ENCODE measurements at places on chromosomes 6 and 20. TPM values are rescaled to one million over a fixed set of nuclear protein-coding genes. Genes with fewer than 3 reads are reported as not detected.

The DNMT3B gene
- 4.7 TPM for total RNA-seq

The ADAT2 gene
- 5.4 TPM for total RNA-seq

The EPPIN gene
- not detected for total RNA-seq

The CPNE5 gene
- total RNA-seq, result not detected

The MRPS18A gene
- total RNA-seq, result 26.3 TPM

The SPATA25 gene
- total RNA-seq, result 1.2 TPM

- peaks cover 10% of the 10 kb centered on the region for H3K4me1 ChIP-seq
- no peak overlapping the region for H3K27ac ChIP-seq
- no peaks in the 10 kb centered on the region for H3K27me3 ChIP-seq
Observed at GRCh38 chr6:56637640-56638039, 5.0 kb downstream of the DST start.

DNA sequence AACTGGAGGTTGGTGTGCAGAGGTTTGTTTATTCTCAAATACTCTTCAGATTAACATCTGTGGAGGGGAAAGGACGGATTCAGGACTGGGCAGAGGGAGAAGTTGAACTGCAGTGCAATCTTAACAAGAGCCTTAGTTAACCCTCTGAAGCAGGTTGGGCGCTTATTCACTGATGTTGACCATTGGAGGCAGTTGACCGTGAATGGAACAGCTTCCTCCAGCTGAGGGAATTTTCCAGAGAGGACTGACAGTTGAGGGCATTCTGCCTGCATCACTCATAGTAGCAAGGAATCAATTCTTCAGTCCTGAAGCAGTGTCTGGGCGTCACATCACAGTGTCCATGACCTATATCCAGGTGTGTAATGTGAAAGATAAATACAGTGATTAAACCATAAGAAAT lies 80.9 kb downstream of the PLCB4 start:
- no peaks in the 10 kb centered on the region for H3K27me3 ChIP-seq
- DNase-seq, result no peak
- H3K4me1 ChIP-seq, result peaks cover 24% of the 10 kb centered on the region
- H3K27ac ChIP-seq, result no peak overlapping the region

GRCh38 chr20:20073801-20074371 lies 21.6 kb downstream of the CFAP61 start:
- peaks cover 4% of the 10 kb centered on the region for H3K4me1 ChIP-seq
- H3K36me3 ChIP-seq, result no peaks in the 10 kb centered on the region
- no peak for DNase-seq

DNA sequence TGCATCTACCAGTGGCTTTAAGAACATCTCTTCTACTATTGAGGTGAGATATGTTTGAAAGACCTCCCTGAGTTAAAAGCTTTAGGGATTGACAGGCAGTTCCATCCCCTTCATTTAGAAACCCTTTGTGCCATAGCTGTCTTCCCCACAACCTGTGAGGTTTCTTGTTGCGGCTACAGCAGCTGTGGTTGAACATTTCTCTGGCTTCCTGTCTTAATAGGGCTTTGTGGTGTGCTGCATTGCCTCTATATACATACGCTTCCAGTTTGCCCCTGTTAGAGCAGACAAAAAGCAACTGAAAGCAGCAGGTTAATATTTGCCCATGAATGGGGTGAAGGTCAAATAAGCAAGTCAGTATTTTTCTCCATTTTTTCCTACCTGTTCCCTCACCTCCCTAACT lies 210.2 kb downstream of the TMEM200A start:
- H3K27me3 ChIP-seq, result no peaks in the 10 kb centered on the region
- no peak overlapping the region for H3K27ac ChIP-seq
- H3K36me3 ChIP-seq, result no peaks in the 10 kb centered on the region
- no peak for DNase-seq
- no peaks in the 10 kb centered on the region for H3K4me1 ChIP-seq

DNA sequence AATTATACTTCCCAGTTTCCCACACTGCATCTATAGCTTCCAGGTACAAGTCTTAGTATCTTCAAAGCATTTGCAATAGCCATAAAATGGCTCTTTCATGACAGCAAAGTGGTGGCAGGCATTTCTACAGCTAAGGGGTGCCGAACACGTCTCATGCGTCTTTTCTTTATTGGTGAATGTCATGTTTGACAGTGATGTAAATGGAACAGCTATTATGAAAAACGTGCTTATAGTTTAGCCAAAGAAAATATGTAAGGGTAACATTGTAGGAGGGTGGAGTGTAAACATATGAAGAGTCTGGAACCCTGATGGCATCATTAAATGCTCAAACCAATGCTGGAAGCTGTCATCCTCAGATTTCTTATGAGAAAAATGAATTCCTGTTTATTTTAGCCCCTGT lies 37.9 kb downstream of the COL11A2 start:
- no peaks in the 10 kb centered on the region for H3K4me1 ChIP-seq
- H3K4me3 ChIP-seq, result no peak overlapping the region
- DNase-seq, result no peak
- H3K27ac ChIP-seq, result no peak overlapping the region

GRCh38 chr6:33904747-33905065 lies 100.9 kb upstream of the MLN start:
- no peak for DNase-seq
- no peaks in the 10 kb centered on the region for H3K4me1 ChIP-seq
- no peak overlapping the region for H3K27ac ChIP-seq
- no peak overlapping the region for H3K4me3 ChIP-seq
- no peaks in the 10 kb centered on the region for H3K36me3 ChIP-seq

GRCh38 chr20:10795286-10796026 lies 121.7 kb upstream of the JAG1 start:
- H3K36me3 ChIP-seq, result no peaks in the 10 kb centered on the region
- no peak overlapping the region for H3K27ac ChIP-seq
- H3K4me3 ChIP-seq, result no peak overlapping the region
- peaks cover 23% of the 10 kb centered on the region for H3K4me1 ChIP-seq

DNA sequence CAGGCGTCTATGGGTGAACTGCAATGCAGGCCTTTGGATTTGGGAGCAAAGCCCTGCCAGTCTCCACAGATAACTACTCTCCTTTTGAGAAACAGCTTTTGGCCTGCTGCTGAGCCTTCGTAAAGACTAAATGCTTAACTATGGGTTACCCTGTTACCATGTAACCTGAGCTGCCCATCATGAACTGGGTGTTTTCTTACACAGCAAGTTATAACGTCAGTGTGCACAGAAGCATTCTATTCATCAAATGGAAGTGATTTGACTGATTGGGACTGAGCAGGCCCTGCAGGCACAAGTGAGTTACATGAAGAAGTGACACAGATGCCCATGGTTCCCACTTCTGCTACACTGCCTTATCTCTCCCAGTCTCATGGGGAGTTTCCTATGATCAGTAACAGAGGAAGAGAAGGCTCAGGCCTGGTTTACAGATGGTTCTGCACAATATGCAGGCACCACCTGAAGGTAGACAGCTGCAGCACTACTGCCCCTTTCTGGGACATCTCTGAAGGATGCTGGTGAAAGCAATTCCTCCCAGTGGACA lies 319.1 kb downstream of the CD83 start:
- peaks cover 14% of the 10 kb centered on the region for H3K4me1 ChIP-seq
- no peak for DNase-seq
- no peaks in the 10 kb centered on the region for H3K36me3 ChIP-seq

DNA sequence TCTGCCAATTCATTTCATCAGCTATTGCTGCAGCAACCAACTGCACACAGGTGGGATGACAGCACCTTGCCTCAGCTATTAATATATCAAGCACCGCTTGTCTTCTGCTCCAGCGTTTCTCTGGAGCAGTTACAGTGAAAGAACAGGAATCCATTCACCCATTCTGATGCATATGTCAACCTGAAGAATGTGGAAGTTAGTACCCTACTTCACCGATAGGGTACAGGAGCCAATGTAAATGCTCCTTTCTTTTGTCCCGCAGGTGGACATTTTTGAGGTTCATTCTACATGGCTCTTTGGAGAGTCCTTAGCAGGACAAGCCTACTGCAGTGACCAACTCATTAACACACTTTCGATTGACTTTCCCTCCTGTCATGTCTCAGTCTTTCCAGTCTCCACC lies 139.9 kb upstream of the PRND start:
- peaks cover 36% of the 10 kb centered on the region for H3K27me3 ChIP-seq
- H3K27ac ChIP-seq, result no peak overlapping the region
- H3K4me3 ChIP-seq, result no peak overlapping the region
- DNase-seq, result no peak
- H3K4me1 ChIP-seq, result peaks cover 8% of the 10 kb centered on the region
- peaks cover 10% of the 10 kb centered on the region for H3K36me3 ChIP-seq

DNA sequence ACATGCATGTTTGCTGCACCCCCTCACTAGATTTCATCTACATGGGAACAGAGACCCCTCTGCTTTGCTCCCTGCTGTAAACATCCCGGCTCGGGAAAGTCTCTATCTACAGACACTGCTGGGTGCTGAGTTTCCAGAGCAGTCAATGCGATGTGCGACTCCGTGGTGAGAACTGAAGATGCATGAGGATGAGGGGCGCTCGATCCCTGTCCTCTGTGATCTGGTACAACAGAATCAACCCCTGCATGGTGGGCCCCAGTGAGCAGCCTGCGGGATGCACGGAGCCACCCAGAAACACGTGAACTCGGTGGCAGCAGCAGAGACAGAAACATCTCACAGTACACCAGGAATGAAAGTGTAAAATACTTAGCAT lies 83.1 kb downstream of the THBS2 start:
- no peak overlapping the region for H3K4me3 ChIP-seq
- peaks cover 31% of the 10 kb centered on the region for H3K36me3 ChIP-seq
- peak overlapping the region; percentile 83 for H3K27ac ChIP-seq
- DNase-seq, result no peak
- H3K4me1 ChIP-seq, result peaks cover 77% of the 10 kb centered on the region
- no peaks in the 10 kb centered on the region for H3K27me3 ChIP-seq

All from chondrocyte (in vitro differentiated cells).